SK-N-SH (cell line): ENCODE measurements at places on chromosomes 5 and 9. TPM values are rescaled to one million over a fixed set of nuclear protein-coding genes. Genes with fewer than 3 reads are reported as not detected.

DNA sequence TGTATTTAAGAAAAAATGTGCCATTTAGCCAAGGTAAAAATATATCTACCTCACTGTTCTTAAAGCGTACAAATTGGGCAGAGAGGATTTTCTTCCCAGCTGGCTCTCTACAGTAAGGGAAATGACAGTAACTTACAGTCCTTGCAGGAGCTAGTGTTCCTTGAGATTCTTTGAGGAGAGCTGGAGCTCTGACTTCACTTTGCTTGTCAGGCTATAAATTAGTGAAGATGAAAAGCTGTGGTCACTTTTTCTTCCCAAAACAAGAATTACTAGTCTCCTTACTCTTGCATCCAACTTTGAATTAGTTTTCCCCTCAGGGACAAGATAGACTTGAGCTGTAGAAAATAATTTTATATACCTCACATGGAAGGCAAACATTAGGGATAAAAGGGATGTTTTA is 129.9 kb downstream of the ZSWIM6 start:
- H3K4me3 ChIP-seq: no peak overlapping the region
- H3K27ac ChIP-seq: no peak overlapping the region
- no peak for DNase-seq
- no peaks in the 10 kb centered on the region for H3K27me3 ChIP-seq

- H3K27ac ChIP-seq: no peak overlapping the region
- peaks cover 19% of the 10 kb centered on the region; the same call in 1 of the 2 replicates for H3K4me1 ChIP-seq
- no peaks in the 10 kb centered on the region for H3K36me3 ChIP-seq
These were observed 103.5 kb downstream of the DAPK1 start for GRCh38 chr9:87601176-87601575.

GRCh38 chr5:90645024-90645610 is 86.5 kb downstream of the ADGRV1 start:
- no peak overlapping the region for H3K4me3 ChIP-seq
- no peak overlapping the region for H3K27ac ChIP-seq
- H3K27me3 ChIP-seq: no peaks in the 10 kb centered on the region
- H3K4me1 ChIP-seq: peaks cover 3% of the 10 kb centered on the region; the same call in 1 of the 2 replicates
- no peaks in the 10 kb centered on the region for H3K36me3 ChIP-seq

GRCh38 chr5:143913008-143913752 is 101.2 kb downstream of the HMHB1 start:
- peak overlapping the region; percentile 49 for H3K27ac ChIP-seq
- H3K36me3 ChIP-seq: no peaks in the 10 kb centered on the region
- no peaks in the 10 kb centered on the region for H3K27me3 ChIP-seq
- peaks cover 7% of the 10 kb centered on the region; the same call in 1 of the 2 replicates for H3K4me1 ChIP-seq

DNA sequence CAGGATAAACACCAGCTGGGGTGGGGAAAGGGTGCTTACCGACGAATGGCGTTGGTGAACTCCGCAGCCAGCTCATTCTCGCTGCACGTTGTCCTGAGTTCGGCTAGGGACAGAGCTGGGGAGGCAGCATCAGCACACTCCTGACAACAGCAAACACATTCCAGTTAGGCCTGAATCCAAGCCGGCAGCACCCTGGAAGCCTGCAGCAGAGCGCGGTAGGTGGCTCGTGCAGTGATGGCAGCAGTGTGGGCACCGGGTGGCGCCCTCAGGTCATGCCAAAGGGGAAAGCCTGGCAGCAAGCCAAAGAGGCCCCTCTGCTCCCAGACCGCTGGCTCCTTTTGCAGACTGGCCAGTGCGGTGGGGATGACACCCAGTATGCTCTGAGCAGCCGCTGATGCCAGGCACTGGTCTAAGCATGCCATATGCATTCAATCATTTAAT is 66.9 kb downstream of the DCP2 start:
- H3K27ac ChIP-seq: no peak overlapping the region
- H3K27me3 ChIP-seq: no peaks in the 10 kb centered on the region
- peak; percentile 88 for DNase-seq
- H3K36me3 ChIP-seq: no peaks in the 10 kb centered on the region
- H3K4me1 ChIP-seq: no peaks in the 10 kb centered on the region
- no peak overlapping the region for H3K4me3 ChIP-seq

- H3K27ac ChIP-seq: no peak overlapping the region
- no peaks in the 10 kb centered on the region for H3K4me1 ChIP-seq
- peak; percentile 0 for DNase-seq
- H3K36me3 ChIP-seq: no peaks in the 10 kb centered on the region
- H3K4me3 ChIP-seq: no peak overlapping the region
These were observed 299.4 kb upstream of the RASA1 start for GRCh38 chr5:86968301-86968753.

- H3K27ac ChIP-seq: no peak overlapping the region
- H3K4me3 ChIP-seq: no peak overlapping the region
These were observed 15.0 kb downstream of the ANKRD33B start for GRCh38 chr5:10578869-10579268.

- no peak for DNase-seq
- peaks cover 37% of the 10 kb centered on the region for H3K36me3 ChIP-seq
- no peak overlapping the region for H3K4me3 ChIP-seq
- H3K27me3 ChIP-seq: no peaks in the 10 kb centered on the region
- H3K4me1 ChIP-seq: no peaks in the 10 kb centered on the region
- H3K27ac ChIP-seq: no peak overlapping the region
These were observed 99.4 kb downstream of the INSL6 start for GRCh38 chr9:5085993-5086392.

DNA sequence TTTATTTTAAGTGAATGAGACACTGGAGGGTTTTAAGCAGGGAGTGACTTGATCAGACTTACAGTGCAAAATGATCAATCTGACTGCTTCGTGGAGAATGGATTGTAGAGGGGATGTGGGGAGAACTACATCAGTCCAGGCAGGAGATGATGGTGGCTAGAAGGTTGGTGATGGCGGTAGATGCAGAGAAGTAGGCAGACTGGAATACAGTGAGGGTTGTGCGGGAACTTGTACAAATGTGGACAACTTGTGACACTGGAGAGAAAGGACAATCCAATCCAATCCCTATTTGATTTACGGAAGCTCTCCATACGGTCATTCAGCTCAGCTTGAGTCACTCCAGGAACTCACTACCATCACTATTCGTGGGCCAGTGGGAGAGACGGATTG is 593 bp downstream of the TIGD6 start:
- peaks cover 25% of the 10 kb centered on the region for H3K36me3 ChIP-seq
- H3K27ac ChIP-seq: peak overlapping the region; percentile 88
- peak overlapping the region; percentile 96 for H3K4me3 ChIP-seq
- no peak for DNase-seq

GRCh38 chr5:93575461-93576414 is 5.3 kb downstream of the NR2F1-AS1 start:
- H3K4me3 ChIP-seq: no peak overlapping the region
- H3K4me1 ChIP-seq: peaks cover 9% of the 10 kb centered on the region; the same call in 1 of the 2 replicates
- DNase-seq: no peak
- no peak overlapping the region for H3K27ac ChIP-seq

DNA sequence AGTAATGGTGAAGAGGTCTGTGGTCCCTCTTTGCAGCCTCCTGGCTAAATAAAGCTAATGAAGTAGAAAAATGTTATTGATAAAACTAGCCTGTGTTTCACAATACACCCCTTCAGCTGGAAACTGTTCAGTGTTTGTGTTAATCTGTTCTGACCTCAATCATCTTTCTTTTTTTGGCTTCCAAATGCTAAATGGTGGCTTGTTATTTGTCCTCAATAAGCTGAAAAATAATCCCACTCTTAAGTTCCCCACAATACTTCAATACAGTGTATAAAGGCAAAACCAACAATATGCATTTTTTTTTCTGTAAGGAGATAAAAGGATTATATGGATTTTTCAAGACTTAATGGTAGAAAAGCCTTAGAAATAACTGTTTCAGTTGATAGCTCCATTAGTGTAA is 560.5 kb downstream of the TUSC1 start:
- H3K27me3 ChIP-seq: no peaks in the 10 kb centered on the region
- no peaks in the 10 kb centered on the region for H3K36me3 ChIP-seq
- no peak for DNase-seq
- H3K4me1 ChIP-seq: no peaks in the 10 kb centered on the region
- H3K27ac ChIP-seq: no peak overlapping the region

DNA sequence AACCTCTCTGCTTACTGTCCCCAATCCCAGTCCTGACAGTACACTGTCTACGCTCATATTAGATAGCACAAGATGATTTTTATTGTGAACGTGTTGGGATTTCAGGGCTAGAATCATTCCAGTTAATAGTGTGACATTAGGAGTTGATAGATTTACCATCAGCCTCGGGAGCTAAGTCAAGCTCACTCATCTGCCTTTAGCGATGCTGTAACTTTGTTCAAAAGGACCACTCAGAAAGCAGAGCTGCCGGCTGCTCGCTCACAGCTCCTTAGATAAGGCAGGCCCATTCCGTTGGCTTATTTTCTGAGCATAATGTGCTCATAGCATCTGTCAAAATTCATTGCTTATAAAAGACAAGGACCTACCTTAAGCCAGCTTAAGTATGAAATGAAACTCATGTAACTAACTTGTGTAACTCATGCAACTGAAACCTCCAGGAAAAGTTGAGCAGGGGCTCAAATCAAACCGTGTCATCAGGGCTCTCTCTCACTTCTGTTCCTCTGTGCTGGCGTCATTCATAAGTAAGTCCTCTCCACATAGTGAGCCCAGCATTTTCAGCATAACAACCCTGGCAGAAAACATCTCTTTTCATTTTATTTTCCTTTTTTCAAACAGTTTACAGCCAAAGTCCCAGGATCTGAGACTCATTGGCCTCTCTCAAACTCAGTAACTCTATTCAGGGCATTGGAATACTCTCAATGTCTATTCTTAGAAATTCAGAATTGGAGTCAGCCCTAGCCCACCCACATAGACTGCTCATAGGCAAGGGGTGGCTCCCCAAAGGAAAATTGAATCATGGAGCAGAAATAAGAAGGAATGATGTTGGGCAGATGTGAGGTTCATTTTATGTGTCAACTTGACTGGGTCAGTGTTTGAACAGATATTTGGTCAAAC is 208.8 kb downstream of the MAN2A1 start:
- H3K4me1 ChIP-seq: no peaks in the 10 kb centered on the region
- no peaks in the 10 kb centered on the region; the same call in 1 of the 2 replicates for H3K27me3 ChIP-seq
- no peak for DNase-seq
- no peaks in the 10 kb centered on the region for H3K36me3 ChIP-seq
- no peak overlapping the region for H3K27ac ChIP-seq

GRCh38 chr5:90530736-90531487 is 1.5 kb upstream of the LYSMD3 start:
- peaks cover 5% of the 10 kb centered on the region for H3K4me1 ChIP-seq
- H3K27ac ChIP-seq: no peak overlapping the region
- DNase-seq: no peak
- H3K27me3 ChIP-seq: peaks cover 18% of the 10 kb centered on the region

DNA sequence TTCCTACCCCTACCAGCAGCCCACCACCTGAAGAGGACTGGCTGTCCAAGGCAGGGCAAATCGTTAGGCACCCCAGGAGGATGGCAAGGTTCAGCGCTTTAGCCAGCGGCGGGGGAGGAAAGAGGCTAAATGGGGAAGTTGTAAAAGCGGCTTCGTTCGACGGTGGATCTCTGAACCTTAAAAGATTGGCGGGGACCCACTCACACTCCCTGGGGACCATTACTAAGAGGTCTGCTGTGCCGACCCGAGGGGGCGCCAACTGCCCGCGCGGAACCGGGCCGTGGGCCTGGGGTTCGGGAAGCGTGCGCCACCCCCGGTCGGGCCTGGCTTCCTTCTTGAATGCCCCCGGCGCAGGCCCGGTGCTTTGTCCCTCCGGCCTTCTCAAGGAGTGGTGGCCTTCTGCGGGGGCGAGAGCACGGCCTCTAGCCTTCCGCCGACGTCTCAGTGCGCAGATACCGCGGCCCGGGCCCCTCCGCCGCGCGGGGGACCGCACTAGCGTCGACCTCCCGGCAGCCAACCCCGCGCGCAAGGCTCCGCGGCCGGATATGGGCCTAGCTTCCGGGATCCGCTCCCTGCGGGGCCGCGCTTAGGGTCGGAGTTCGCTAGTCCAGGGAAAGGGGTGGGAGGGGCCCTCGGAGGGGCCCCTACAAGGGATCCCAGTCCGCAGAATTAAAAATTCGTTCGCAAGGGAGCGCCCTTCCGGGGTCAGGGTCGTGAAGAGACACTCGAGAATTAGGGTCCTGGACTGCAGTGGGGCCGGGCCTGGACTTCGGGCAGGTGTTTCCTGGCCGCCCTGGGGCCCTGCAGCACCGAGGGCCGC is 10.5 kb downstream of the NR2F1-AS1 start:
- DNase-seq: no peak
- no peak overlapping the region for H3K4me3 ChIP-seq
- H3K36me3 ChIP-seq: no peaks in the 10 kb centered on the region; the same call in 1 of the 2 replicates
- no peaks in the 10 kb centered on the region for H3K27me3 ChIP-seq
- H3K4me1 ChIP-seq: peaks cover 15% of the 10 kb centered on the region
- H3K27ac ChIP-seq: no peak overlapping the region

DNA sequence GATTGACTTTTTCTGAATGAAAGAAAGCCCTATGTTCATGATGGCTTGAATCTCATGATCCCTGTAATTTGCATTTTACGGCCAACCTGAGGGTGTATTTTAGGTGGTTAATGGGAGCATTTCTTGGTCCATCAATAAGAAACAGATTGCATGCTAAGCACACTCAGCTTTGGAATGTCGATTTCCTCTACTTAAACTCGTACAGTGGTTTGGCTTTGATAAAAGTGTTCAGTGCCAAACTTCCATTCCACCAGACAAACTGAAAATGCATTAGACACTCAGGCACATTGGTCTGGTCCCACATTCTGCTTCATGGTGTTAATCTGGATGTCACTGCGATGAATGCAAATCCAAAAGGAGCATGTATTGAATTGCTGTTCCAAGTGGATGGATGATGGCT is 77.0 kb downstream of the VCAN start:
- H3K4me3 ChIP-seq: no peak overlapping the region
- peaks cover 2% of the 10 kb centered on the region for H3K4me1 ChIP-seq
- no peak for DNase-seq
- H3K27me3 ChIP-seq: no peaks in the 10 kb centered on the region
- peaks cover 88% of the 10 kb centered on the region for H3K36me3 ChIP-seq

- H3K36me3 ChIP-seq: no peaks in the 10 kb centered on the region
- peak overlapping the region; percentile 54 for H3K4me3 ChIP-seq
- no peaks in the 10 kb centered on the region for H3K27me3 ChIP-seq
- H3K27ac ChIP-seq: no peak overlapping the region
These were observed 305.4 kb upstream of the MSX2 start for GRCh38 chr5:174418809-174419539.

- no peak overlapping the region for H3K4me3 ChIP-seq
- no peaks in the 10 kb centered on the region for H3K36me3 ChIP-seq
- no peaks in the 10 kb centered on the region for H3K27me3 ChIP-seq
- peaks cover 15% of the 10 kb centered on the region for H3K4me1 ChIP-seq
- DNase-seq: no peak
These were observed 205.9 kb downstream of the EFNA5 start for GRCh38 chr5:107464876-107465275.

- H3K27ac ChIP-seq: no peak overlapping the region
- no peaks in the 10 kb centered on the region for H3K4me1 ChIP-seq
- no peaks in the 10 kb centered on the region for H3K27me3 ChIP-seq
These were observed 136.4 kb downstream of the KDM4C start for GRCh38 chr9:6894135-6894534.

CMYA5 gene
- 0.12 and 0.21 TPM in 2 replicates for polyA plus RNA-seq

PTGR1 gene
- 33.0 and 38.4 TPM in 2 replicates for polyA plus RNA-seq

STK32A gene
- 0.18 and 0.20 TPM in 2 replicates for polyA plus RNA-seq

ST8SIA4 gene
- polyA plus RNA-seq: 0.02 TPM in 2 replicates

PCDHGA10 gene
- polyA plus RNA-seq: 1.6 and 2.0 TPM in 2 replicates

SLC27A6 gene
- polyA plus RNA-seq: 0.12 and 0.45 TPM in 2 replicates

LPAR1 gene
- 9.4 and 12.3 TPM in 2 replicates for polyA plus RNA-seq

AMACR gene
- polyA plus RNA-seq: 11.8 and 14.0 TPM in 2 replicates

LCN9 gene
- polyA plus RNA-seq: not detected in 2 replicates
